T1000 (cell line): ENCODE measurements at places on chromosomes 2 and 18.

- DNase-seq, result peak; percentile 50
Measured at GRCh38 chr2:121790276-121790956, 35.0 kb downstream of the TSN start.

- no peak for DNase-seq
Measured at GRCh38 chr2:240392084-240392947, 43.1 kb upstream of the GPC1 start.

DNA sequence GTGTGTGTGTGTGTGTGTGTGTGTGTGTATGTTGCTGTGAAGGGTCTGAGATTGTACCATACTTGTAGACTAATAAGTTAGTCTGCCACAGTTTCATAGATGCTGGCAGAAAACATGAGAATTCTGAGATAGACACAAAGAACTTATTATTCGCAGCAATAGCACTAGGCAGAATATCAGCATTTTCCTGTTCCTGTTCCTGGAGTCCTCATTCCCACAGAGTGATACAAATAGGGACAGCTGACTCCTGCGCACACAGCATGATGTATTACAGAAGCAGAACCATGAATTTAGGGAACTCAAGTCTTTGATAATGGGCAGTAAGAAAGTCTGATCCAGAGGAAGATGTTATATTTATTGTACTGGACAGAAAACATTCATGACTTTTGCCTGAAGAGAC lies 1466.3 kb downstream of the DPP10 start:
- no peak for DNase-seq

GRCh38 chr18:7778181-7778580 lies 211.1 kb downstream of the PTPRM start:
- DNase-seq, result no peak

GRCh38 chr2:96832754-96833507 lies 10.9 kb downstream of the ANKRD23 start:
- no peak for DNase-seq

DNA sequence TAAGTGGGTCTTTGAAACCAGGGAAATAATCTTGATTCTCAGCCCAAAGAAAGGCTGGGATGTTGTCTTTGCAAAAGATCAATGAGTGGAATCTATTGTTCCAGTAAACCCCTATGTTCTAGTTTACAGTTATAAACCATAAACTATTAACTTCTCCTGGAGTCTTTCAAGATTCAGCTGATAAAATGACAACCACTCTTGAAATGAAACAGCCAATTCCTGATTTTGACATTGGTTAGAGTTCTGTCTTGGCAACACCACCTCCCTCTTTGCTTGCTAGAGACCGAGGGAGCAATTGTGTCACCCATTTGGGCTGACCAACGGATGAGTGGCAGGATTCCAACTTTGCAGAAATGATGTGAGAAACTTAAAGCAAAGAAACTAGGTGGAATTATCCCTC lies 746.9 kb downstream of the SLC4A3 start:
- no peak for DNase-seq

DNA sequence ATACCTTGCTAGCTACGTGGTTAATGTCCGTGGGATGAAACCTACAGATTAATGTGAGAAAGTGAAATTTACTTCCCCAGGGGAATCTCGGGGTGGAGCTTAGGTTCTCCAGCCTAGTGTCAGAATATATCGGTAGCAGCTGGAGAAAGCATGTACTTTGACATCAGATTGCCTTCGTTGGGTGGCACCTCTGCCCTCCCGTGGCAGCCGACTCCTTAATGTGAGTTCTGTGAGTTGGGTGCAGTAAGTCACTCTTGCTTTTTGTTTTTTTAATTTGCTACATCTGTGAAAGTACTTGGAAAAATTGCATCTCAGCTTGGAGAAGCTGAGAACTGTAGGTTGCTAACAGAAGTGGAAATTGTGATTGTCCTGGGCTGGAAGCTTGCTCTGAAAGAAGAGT lies 3.6 kb downstream of the KLF11 start:
- no peak for DNase-seq

DNA sequence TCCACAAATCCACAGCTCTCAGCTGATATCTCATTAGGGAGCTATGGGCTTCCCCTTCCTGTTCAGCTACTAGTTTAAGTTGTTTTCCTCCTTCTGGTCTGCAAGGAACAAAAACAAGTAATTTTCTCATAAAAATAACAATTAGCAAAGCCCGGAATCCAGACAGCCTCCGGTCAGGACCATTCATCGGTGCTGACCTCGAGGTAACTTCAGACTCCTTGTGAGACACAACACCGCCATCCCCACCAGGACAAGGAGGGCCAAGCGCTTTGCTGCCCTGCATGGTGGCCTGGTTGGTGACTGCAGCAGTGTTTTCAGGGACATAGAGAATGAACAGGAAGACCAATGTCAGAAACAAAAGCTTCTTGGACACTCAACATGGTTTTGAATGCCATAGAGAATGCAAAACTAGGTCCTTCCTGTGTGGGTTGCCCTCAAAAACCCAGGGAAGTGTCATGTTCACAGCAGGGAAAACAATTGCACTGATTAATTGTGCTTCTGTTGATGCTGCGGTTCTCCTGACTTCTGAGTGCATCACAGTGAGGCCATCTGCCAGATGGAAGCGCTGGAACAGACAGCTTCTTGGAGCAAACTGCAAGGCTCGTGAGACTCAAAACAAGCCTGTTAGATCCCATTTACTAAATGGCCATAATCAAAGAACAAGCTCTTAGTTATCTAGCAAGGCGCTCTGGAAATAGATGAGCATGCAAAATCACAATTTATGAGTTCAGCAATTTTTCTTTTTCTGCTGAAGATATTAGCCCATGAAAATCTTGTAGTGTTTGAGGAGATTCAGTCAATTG lies 77.1 kb downstream of the HS1BP3 start:
- DNase-seq, result no peak

GRCh38 chr2:202491514-202491913 lies 115.4 kb downstream of the BMPR2 start:
- DNase-seq, result no peak

GRCh38 chr2:217996361-217996760 lies 6.4 kb downstream of the TNS1 start:
- DNase-seq, result no peak

DNA sequence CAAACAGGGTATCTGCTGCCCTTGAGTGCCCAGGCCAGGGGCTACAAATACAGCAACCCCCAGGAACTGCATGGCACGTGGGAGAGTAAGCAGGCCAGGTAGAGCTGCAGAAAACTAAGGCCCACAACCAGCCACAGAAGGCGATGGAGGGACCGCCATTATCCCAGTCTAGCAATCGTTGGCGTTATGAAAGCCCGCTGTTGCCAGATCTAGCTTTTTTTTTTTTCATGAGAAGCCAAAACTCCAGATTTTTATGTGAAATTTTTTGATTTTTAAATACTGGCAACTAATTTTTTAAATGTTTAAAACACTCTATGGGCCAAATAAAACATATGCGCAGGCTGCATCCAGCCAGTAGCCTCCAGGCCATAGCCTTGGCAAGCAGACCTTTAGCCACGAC lies 59.8 kb downstream of the DNMT3A start:
- DNase-seq, result no peak
